NCI-H1048 (cell line): ENCODE measurements at places on chromosomes 3 and 15.

- DNase-seq: no peak
Measured at GRCh38 chr3:182105875-182106274, 394.1 kb downstream of the SOX2 start.

GRCh38 chr3:190306026-190306425 is 16.2 kb downstream of the CLDN1 start:
- no peak for DNase-seq

DNA sequence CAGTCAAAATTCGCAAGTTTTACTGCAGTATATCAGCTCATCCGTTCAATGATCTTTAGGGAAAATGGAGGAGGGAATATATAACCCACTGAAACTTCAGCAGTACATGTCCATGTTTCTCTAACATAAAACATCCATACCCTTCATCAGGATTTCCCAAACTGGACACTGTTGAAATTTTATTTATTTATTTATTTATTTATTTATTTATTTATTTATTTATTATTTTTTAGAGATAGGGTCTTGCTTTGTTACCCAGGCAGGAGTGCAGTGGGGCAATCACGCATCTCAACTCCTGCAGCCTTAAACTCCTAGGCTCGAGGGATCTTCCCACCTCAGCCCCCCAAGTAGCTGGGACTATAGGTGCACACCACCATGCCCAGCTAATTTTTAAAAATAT is 14.8 kb upstream of the HLTF start:
- no peak for DNase-seq

- no peak for DNase-seq
Measured at GRCh38 chr15:93206893-93207292, 117.9 kb upstream of the RGMA start.

- DNase-seq: no peak
Measured at GRCh38 chr3:11671648-11672100, 28.0 kb upstream of the VGLL4 start.

DNA sequence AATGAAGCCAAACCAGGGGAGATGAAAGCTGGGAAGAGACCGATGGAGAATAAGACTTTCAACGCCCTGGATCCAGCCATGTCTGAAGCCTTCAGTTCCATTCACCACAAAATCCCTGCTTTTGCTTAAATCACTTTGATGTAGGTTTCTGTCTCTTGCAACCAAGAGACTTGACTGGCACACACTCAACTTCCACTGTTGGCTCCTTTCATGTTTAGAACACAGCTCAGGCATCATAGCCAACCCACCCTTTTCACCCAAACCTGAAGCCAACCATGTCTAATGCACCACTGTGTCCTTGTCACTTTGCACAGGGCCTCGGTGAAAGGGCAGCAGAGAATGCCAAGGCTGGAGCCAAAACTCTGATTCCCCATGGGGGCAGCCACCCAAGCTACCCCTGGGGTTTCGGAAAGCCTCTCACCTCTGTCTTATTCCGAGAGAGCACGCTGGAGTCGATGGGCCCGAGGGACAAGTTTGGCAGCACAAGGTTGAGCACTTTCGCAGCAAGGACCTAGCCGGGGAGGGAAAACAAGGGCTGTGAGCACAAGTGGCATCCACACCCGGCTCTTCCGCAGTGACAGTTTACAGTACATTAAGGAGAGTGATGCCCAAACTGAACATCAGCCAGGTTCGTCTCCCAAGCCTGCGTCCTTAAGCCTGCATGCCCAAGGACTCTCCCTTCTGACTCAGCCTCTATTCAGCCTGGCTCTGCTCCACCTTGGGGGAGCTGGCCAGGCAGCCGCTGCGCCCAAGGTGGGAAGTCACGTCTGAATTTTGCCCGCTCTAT is 37.6 kb downstream of the ABTB1 start:
- DNase-seq: no peak

DNA sequence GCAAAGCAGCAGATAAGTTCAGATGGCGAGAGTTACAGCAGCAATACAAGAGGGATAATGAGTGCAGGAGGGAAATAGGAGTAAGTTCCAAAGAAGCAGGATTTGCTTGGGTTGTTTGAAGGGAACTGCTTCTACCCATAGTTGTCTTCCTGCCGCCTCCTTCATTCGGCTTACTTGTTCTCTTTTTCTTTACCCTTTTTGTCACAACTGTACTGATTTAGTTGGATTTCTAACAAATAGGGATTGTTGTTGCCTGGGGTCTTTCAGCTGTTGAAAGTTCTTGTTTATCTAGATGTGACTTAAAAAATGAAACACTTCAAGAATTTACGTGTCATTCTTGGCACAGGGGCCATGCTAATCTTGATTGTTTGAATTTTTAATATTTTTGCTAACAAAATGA is 25.9 kb downstream of the MORF4L1 start:
- no peak for DNase-seq

GRCh38 chr3:71817262-71817661 is 32.3 kb upstream of the PROK2 start:
- no peak for DNase-seq

DNA sequence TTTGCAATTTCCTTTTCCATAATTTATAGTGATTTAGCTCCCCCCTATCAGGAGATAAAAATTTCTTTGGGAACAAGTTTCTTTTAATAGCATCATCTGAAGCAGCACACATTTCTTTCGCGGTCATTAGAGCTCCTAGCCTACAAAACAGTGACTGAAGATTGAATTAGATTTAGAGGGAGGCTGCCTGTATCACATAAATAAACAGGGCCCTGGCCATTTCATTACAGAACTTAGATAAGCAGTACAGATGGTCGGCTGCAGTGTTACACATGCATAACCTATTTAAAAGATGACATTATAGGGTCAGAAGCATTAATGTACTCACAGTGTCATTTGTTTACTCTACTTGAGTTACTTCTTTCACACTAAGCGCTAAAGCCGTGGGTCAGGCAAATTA is 81.4 kb upstream of the SLC25A26 start:
- no peak for DNase-seq

- DNase-seq: no peak
Measured at GRCh38 chr3:58657571-58658141, 8.9 kb downstream of the FAM3D start.

- no peak for DNase-seq
Measured at GRCh38 chr3:161070980-161071663, 34.0 kb downstream of the B3GALNT1 start.
